ENCODE measurements at places on chromosomes 16 and 17.

DNA sequence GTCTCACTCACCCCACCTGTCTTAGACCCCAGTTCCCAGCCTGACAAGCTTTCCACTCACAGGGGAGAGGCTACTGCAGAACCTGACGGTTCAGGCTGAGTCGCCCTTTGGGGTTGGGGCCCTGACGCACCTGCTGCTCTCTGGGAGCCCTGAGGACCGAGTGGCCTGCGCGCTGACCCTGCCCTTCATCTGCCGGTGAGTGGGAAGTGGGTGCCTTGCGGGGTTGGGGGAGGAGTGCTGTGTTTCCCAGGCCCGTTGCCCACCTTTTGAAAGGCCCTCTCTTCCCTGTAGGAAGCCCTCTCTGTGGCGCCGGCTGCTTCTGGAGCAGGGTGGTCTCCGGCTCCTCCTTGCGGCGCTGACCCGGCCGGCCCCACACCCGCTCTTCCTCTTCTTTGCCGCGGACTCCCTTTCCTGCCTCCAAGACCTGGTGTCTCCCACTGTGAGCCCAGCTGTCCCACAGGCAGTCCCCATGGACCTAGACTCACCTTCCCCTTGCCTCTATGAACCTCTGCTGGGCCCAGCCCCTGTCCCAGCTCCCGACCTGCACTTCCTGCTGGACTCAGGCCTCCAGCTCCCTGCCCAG, 6.1 kb upstream of the TGFB1I1 start:
- no peak for DNase-seq

DNA sequence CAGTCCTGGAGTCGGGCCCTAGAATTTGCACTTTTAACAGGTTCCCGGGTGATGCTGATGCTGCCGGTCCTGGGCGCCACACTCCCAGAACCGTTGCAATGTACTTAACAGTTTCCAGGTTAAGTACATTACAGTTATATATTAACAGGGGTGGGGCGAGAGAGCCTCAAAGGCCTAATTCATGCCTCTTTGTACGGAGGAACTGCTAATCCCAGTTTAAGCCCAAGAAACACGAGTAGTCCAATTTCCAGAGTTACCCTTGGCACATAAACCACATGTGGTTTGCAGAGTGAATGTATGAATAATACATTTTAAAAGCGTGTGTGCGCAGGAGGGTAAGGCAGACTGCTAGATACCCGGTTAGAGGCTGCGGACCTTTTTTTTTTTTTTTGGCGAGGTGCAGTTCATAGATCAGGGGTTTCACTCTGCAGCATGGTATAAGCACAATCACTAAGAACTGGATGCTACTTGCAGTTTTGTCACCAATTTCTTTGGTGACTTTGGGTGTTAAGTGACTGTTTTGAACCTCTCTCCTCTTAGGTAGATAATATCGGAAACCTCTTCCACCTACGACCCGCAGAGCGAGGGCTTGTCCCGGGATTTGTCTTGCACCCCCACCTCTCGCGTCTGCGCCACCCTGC, 713 bp downstream of the COX11 start:
- DNase-seq: no peak

- DNase-seq: no peak
Observed at GRCh38 chr16:61296814-61297213, 739.4 kb downstream of the CDH8 start.

- no peak for DNase-seq
Observed at GRCh38 chr16:25978218-25978617, 286.5 kb downstream of the HS3ST4 start.

- DNase-seq: no peak
Observed at GRCh38 chr17:59763861-59764260, 56.4 kb downstream of the VMP1 start.

All from islet precursor cell (in vitro differentiated cells).